ENCODE measurements at places on chromosomes 3 and 15.

- no peak for DNase-seq
Measured at GRCh38 chr3:6580808-6581207, 280.1 kb upstream of the GRM7 start.

- no peak for DNase-seq
Measured at GRCh38 chr3:150105886-150106612, 135.4 kb upstream of the PFN2 start.

DNA sequence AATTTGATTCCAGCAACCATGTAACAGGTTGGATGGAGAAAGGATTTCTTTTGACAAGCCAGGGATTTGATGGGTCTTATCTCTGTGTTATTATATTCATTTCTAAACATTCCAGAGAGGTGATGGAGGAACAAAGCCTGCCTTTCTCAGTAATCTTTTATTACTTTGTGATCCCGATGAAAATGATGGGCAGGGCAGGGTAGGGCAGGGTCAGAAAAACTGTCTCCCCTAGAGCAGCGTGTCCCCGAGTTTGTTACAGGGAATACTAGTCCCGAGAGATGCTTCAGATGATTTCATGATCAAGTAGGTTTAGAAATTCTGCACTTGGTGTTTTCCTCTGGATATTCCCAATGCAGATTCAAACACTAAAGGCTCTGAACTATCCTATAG, 111.8 kb upstream of the RGMA start:
- DNase-seq = no peak

GRCh38 chr3:50264383-50264963, 4.5 kb upstream of the SEMA3B start:
- DNase-seq = no peak

GRCh38 chr3:110293660-110294059, 778.0 kb upstream of the NECTIN3 start:
- DNase-seq = no peak

DNA sequence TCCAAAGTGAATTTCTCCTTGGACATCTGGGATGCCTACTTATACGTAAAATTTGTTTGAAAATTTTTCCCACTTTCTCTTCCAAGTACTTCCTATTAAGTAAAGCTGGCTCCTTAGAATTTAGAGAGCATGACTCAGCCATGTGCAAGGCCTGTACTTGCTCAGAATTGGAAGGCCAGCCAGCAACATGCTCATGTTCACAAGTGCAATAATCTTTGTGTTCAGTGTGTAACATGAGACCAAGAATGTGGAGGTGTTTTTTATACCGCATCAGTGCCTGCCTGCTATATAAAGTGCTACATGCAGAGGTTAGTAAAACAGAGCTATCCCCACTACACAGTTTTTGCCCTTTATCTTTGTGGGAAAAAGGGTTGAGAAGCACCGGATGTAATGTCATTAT, 151.9 kb upstream of the FEZF2 start:
- no peak for DNase-seq

DNA sequence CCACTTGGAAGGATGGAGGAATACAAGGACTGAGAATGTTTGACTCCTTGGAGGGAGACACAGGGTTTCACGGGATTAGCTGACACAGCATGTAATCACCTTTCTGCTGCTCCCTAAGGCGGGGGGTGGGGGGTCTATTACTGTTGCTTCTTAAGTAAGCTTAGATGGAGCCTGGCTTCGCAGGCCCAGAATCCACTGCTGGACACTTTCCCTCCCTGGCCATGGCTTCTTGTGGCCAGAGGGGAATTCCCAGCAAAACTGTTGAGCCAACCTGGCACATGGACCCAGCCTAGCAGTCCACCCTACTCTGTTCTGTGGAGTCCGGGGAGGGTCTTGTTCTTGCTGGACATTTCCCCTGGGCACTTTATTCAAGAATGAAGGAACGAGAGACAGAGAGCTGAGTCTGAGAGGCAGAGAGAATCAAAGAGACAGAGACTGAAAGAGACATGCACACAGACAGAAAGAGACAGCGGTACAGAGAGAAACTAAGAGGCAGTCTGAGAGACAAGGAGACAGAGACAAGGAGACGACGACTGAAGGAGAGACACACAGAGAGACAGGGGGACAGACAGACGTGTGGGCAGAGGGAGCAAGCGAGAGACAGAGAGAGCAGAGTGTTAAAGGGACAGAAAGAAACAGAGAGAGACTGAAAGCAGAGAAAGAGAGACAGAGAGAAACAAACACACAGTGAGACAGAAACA, 55.6 kb upstream of the DLG1 start:
- DNase-seq = no peak

DNA sequence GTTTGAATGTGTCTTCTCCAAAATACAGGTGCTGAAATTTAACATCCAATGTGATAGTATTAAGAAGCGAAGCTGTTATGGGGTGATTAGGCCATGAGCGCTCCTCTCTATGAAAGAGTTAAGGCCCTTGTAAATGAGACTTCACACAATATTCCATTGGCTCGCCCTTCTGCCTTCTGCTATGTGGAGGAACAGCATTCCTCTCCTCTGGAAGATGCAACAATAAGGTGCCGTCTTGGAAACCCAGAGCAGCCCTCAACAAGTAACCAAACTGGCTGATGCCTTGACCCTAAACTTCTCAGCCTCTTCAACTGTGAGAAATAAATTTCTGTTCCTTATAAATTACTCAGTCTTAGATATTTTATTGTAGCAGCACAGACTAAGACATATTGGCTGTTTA, 874.6 kb downstream of the ROBO1 start:
- DNase-seq = no peak

GRCh38 chr3:157088601-157089454, 71.1 kb downstream of the CCNL1 start:
- peak; percentile 100 for DNase-seq

DNA sequence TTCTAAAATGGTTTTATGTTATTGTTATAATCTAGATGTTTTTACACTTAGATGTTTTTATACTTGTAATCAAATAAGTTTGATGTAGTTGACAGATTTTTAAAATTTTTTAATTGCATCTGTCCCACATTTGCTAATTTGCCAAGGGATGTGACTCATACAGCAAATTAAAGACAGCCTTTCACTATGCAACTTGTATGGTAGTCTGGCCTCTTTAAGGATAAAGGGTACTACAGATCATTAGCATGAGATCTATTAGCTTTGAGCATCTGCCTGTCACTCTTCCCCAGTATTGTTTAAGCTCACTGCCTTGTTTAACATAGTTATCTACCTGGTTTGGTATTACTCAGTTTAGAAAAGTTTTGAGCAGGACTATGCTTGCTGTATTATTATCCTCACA, 83.0 kb downstream of the NPTN start:
- no peak for DNase-seq

DNA sequence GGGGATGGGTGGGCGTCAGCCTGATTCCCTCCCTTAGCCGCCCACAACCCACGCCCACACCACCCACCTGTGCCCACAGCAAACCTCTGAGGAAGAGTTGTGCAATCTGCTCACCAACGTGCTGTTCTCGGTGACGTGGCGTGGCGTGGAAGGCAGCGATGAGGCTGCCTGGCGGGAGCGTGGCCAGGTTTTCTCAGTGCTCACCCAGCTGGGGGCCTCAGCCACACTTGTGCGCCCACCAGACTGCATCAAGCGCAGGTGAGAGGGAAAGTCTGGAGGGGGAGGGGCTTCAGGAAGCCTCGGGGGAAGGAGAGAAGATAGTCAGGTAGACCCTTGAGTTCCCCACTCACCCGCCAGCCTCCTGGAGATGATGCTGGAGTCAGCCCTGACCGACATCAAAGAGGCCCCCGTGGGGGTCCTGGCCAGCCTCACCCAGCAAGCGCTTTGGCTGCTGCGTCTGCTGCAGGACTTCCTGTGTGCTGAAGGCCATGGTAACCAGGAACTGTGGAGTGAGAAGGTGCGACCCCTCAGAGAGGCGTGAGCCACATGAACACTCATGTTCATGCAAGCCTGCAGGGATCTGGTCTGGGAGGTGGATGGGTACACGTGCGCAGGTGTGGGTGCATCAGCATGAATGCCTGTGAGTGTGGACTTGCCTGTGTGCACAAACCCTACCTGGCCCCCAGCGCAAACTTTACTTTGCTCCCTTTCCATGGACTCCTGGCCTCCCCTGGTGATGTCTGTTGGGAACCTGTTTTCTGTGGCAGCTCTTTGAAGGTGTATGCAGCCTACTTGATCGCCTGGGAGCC, 21.7 kb downstream of the NBEAL2 start:
- no peak for DNase-seq

DNA sequence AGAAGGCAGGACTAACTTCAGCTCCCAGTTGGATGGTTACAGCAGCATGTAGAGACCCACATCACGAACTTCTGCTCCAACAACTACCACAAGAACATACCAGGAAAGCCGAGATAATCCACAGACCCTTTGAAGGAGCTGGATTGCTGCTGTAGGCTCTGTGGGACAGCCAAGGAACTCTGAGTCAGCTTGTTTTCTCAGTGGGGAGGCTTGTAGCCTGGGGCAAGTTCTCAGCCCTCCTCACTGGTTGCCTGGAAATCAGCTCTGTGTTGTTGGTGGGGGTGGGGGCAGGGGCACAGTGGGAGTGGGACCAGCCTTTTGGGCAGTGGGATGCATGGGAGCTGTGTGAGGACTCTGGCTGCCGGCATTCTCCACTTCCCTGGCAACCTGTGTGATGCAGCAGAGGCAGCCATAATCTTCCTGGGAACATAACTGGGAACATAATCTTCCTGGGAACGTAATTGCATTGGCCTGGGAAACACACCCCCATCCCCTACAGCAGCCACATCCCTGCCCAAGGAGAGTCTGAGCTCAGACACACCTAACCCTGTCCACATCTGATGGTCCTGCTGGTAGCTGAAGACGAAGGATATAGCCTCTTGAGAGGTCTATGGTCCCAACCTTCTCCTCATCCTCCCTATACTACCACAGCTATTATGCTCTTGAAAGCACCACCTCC, 153.1 kb downstream of the PEAK1 start:
- DNase-seq = no peak

- no peak for DNase-seq
Measured at GRCh38 chr3:54079730-54080325, 42.5 kb upstream of the CACNA2D3 start.

DNA sequence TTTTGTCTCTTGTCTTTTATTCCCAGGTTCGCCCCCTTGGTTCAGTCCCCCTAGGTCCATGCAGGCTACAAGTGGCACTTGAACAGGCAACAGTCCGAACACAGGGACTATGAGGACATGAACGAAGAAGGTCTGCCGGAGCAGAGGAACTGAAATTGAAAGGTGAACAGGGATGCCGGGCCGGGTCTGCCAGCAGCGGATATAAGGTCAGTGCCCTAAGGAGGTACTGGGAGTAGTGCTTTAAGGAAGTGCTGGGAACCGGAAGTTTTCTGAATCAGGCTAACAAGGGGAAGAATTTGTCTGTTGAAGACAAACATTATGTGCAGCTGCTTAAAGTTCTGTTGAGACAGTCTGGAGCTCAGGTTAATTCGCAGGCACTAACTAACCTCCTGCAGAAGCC, 46.8 kb downstream of the LSM3 start:
- DNase-seq = peak; percentile 73

DNA sequence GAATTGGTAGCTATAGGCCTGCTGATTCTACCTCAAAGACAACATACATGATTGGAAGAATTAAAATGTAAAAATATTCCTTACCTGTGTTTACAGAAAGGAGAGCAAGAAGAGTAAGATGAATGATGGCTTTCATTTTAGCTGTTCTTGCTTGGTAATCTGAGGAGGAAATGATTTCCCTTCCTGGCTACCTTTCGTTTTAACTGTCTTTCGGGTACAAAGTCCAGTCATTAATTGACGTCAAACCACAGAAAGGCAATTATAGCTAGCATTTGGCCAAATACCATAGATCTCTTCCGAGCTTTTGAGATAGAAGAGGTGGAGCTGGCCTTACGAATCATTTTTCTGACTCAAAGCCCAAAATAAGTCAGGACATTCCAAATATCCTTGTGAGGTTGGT, at the start of gene MUC13:
MUC13 (minus strand) TSS at position 175 of the 400 bp plus-strand sequence; CDS start at position 136, 39 bp downstream.
- DNase-seq = no peak

DNA sequence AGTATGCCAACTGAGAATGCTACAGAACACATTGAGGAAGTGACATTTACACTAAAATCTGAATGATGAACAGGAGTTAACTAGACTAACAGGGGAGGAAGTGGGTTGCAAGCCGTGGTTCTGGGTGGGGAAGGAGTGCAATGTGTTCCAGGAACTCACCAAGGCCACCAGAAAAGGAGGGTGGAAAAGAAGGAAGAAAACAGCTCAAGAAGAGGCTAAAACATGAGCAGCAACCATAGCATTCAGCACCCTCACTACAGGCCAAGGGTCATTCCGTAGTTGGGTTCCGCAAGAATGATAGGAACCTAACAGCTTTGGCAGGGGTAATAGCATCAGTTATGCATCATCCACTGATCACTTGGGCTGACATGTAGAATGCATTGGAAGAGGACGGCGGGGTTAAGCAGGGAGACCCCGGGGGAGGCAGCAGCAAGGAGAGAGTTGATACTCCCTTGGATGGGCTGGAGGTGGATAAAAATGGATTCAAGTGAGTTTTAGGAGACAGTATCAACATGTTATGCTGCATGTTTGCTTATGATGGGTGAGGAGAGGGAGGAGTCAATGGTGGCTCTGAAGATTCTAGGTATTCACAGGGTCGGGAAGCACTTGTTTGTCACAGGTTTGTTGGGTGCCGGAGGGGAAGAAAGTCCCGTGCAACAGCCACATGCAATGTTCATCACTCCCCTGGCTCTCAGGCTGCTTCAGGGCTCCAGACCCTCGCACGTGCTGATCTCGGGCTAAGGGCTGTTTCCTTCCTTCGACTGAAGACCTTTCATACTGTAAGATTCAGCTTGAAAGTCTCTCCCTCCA, 53.2 kb downstream of the LIPC start:
- no peak for DNase-seq

- no peak for DNase-seq
Measured at GRCh38 chr15:98671060-98672008, 23.0 kb downstream of the IGF1R start.

GRCh38 chr15:41561777-41562145, 2.7 kb downstream of the TYRO3 start:
- no peak for DNase-seq

GRCh38 chr3:110234831-110235230, 836.8 kb upstream of the NECTIN3 start:
- no peak for DNase-seq

DNA sequence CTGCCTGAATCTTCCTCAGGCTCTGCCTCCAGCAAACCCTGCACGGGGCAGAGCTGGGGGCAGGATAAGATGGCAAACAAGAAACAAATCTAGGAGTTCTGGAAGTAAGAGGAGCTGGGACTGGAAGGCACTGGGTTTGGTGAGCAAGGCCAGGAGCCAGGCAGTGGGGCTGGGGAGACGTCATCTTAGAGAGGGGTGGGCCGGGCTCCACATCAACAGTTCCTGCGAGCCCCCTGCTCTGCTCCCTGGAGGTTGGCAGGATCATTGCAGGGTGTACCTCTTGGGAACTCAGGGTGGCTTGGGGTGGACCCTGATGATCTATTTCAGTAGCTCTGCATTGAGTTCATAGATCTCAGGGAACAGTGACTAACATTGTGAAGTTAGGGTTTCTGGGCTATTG, 87.3 kb upstream of the PRR23E start:
- DNase-seq = no peak

DNA sequence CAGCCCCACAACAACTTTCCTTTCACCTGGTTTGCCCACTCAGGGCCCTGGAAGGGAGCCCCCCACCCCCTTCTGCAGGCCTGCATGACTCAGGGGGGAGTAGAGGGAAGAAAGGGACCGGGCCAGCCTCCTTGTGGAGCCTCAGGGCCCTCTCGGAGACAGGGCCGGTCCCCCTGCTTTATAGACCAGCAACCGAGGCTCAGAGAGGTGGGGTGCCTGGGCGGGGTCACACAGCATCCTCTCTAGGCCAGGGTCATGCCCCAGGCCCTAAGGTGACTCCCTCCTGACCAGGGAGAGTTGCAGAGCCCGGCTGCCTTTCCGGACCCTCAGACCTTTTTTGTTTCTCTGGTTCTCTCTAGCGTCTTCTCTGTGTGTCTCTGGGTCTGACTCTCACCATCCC, 211.3 kb downstream of the TBC1D2B start:
- no peak for DNase-seq

GRCh38 chr3:152122851-152123250, 145.9 kb upstream of the MBNL1 start:
- no peak for DNase-seq
